SJSA1 (cell line): ENCODE measurements at places on chromosomes 1 and 21. TPM values are rescaled to one million over a fixed set of nuclear protein-coding genes. Genes with fewer than 3 reads are reported as not detected.

The COL16A1 gene
- 365 and 404 TPM in 2 replicates for total RNA-seq

The PATJ gene
- total RNA-seq, result 4.5 and 5.8 TPM in 2 replicates

The CFHR4 gene
- not detected in 2 replicates for total RNA-seq

The MAB21L3 gene
- not detected in 2 replicates for total RNA-seq

The ERI3 gene
- 64.6 and 68.9 TPM in 2 replicates for total RNA-seq

- no peak overlapping the region for H3K4me3 ChIP-seq
- DNase-seq, result no peak
- H3K36me3 ChIP-seq, result no peaks in the 10 kb centered on the region
- H3K27ac ChIP-seq, result no peak overlapping the region
- no peaks in the 10 kb centered on the region for H3K27me3 ChIP-seq
Measured at GRCh38 chr21:15414057-15414456, 315.7 kb upstream of the USP25 start.

- no peak overlapping the region for H3K27ac ChIP-seq
- H3K4me3 ChIP-seq, result no peak overlapping the region
- peaks cover 3% of the 10 kb centered on the region for H3K4me1 ChIP-seq
- no peak for DNase-seq
- no peaks in the 10 kb centered on the region for H3K36me3 ChIP-seq
Measured at GRCh38 chr1:246789454-246790339, 65.5 kb downstream of the SCCPDH start.

DNA sequence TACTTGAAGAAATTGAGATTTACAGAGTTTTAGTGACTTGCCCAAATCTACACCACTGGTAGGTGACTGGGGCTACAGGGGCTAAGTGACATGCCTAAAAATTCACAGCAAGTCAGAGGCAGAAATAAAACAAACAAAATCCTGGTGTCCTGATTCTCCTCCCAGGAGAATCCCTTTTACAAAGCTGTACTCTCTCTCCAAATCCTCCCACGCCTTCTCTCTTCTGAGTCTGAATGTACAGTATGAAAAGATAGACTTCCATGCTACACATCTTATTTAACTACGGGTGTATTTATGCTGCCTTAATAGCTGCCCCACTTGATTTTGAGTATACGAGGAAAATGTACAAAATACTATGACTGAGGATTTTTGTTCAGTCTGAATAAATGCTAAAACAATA, 65.4 kb downstream of the SGIP1 start:
- no peak for DNase-seq
- no peaks in the 10 kb centered on the region for H3K36me3 ChIP-seq
- peaks cover 19% of the 10 kb centered on the region for H3K4me1 ChIP-seq
- H3K27me3 ChIP-seq, result no peaks in the 10 kb centered on the region

DNA sequence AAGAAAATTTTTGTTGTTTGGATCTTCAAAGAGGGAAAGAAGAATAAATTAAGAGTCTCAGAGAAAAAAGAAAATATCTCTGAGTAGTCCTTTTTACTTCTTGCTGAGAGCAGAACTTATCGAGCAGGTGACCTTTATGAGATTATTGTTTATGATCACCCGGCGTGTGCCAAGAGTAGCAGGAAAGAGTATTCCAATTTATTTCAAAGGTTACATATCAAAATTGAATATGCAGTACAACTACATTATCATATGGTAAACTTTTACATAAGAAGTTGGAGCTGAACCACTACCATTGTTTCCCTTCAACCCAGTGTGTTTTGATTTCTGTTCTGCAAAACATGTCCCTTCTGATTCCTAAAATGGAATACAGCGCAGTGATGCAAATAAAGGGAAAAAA, 204.3 kb upstream of the SNX7 start:
- no peak overlapping the region for H3K27ac ChIP-seq
- no peaks in the 10 kb centered on the region for H3K27me3 ChIP-seq
- no peaks in the 10 kb centered on the region for H3K4me1 ChIP-seq
- no peak for DNase-seq
- H3K4me3 ChIP-seq, result no peak overlapping the region
- H3K36me3 ChIP-seq, result no peaks in the 10 kb centered on the region

DNA sequence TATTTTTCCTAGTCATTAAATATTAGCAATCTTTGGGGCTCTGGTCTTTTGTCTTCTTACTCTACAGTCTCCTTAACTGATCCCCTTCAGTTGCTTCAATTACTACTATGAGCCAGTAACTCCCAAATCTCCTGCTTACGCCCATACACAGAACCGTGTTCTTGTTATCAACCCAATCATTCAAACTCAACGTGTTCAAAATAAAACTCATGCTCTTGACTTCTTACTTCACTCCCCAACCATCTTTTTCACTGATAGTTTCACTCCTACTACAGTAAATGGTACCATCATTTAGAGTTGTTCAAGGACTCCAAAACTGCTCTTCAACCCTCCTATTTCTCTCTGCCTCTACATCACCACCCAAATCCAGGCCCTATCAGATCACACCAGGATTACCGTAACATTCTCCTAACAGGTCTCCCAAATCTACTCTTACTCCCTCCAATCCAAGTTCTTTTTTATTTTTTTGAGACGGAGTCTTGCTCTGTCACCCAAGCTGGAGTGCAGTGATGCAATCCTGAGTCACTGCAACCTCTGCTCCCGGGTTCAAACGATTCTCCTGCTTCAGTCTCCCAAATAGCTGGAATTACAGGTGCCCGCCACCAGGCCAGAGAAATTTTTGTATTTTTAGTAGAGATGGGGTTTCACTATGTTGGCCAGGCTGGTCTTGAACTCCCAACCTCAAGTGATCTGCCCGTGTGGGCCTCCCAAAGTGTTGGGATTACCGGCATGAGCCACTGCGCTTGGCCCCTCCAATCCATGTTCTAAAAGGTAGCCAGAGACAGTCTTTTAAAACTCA, 3.0 kb downstream of the YARS1 start:
- H3K36me3 ChIP-seq, result peaks cover 57% of the 10 kb centered on the region
- no peaks in the 10 kb centered on the region for H3K27me3 ChIP-seq
- DNase-seq, result peak; percentile 49
- H3K4me3 ChIP-seq, result no peak overlapping the region
- H3K4me1 ChIP-seq, result peaks cover 32% of the 10 kb centered on the region
- H3K27ac ChIP-seq, result no peak overlapping the region

DNA sequence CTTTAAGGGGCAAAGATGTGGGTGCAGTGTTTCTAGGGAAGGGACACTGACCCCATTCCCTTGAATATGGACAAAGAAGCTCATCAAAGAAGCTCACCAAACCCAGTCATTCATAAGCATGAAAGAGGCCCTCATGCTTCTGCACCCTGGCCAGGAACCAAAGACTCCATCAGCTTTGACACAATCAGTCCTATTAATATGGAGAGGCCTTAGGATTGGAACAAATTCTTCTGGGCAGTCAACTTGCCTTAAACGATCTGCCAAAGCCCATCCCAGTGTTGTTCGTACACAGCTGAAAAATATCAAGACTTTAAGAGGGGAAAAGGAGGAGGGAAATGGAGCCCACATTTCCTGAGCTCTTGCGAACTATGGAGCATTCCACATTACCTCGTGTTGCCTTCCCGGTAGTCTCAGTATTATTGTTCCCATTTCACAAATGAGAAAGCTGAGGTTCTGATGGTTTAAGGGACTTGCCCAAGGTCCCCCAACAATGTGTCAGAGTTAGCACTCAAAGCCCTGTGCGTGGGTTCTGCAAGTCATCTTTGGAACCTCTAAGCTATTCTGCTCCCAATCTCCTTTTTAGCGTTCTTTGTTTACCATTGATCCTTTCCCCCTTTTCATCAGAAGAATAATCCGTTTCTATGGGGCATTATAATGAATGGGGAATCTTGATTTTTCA, 161.9 kb downstream of the ZBTB18 start:
- DNase-seq, result no peak
- H3K4me3 ChIP-seq, result no peak overlapping the region
- no peaks in the 10 kb centered on the region for H3K27me3 ChIP-seq
- peaks cover 32% of the 10 kb centered on the region for H3K4me1 ChIP-seq
- no peaks in the 10 kb centered on the region for H3K36me3 ChIP-seq

DNA sequence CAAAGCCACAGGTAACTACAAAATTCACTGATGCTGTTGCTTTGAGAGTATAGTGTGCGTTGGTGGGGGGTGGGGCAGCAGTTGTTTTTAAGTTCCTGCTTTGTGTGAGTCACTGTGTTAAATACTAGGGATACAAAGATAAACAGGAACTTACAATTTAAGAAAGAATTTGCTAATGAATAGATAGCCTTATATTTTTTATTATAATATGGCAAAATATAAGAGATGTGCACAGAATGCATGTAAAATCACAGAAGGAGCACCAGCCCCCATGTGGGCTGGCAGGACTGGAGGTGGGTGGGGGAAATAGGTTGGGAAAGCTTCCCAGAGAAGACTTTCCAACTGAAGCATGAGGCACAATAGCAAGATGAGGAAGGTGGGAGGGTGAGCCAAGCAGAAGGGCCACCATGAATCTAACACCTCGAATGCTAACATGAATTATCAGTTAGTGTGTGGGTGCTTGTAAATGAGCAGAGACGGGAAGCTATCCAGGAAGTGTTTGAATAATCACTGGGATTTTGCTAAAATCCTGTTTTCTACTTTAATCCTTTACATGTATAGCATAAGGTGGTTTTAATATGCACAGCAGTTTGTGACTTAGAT, 57.0 kb upstream of the RAVER2 start:
- no peak for DNase-seq
- peaks cover 35% of the 10 kb centered on the region for H3K4me1 ChIP-seq
- no peak overlapping the region; the same call in 1 of the 2 replicates for H3K27ac ChIP-seq
- no peaks in the 10 kb centered on the region for H3K27me3 ChIP-seq
- no peaks in the 10 kb centered on the region for H3K36me3 ChIP-seq

- H3K4me3 ChIP-seq, result no peak within 1 kb of the TSS
- peaks cover 34% of the 10 kb centered on the region for H3K36me3 ChIP-seq
- H3K27me3 ChIP-seq, result no peaks in the 10 kb centered on the region
- DNase-seq, result no peak
- no peak within 1 kb of the TSS for H3K27ac ChIP-seq
Measured at GRCh38 chr1:222736972-222737371, at the start of gene FAM177B. FAM177B (plus strand) TSS chr1:222737202; CDS start chr1:222746546, 9,344 bp downstream.

- H3K27ac ChIP-seq, result no peak overlapping the region
- no peaks in the 10 kb centered on the region for H3K27me3 ChIP-seq
- DNase-seq, result no peak
- H3K4me1 ChIP-seq, result peaks cover 3% of the 10 kb centered on the region; the same call in 1 of the 2 replicates
- H3K4me3 ChIP-seq, result no peak overlapping the region
- H3K36me3 ChIP-seq, result peaks cover 12% of the 10 kb centered on the region; the same call in 1 of the 2 replicates
Measured at GRCh38 chr1:23159963-23160877, 8.4 kb downstream of the LUZP1 start.

DNA sequence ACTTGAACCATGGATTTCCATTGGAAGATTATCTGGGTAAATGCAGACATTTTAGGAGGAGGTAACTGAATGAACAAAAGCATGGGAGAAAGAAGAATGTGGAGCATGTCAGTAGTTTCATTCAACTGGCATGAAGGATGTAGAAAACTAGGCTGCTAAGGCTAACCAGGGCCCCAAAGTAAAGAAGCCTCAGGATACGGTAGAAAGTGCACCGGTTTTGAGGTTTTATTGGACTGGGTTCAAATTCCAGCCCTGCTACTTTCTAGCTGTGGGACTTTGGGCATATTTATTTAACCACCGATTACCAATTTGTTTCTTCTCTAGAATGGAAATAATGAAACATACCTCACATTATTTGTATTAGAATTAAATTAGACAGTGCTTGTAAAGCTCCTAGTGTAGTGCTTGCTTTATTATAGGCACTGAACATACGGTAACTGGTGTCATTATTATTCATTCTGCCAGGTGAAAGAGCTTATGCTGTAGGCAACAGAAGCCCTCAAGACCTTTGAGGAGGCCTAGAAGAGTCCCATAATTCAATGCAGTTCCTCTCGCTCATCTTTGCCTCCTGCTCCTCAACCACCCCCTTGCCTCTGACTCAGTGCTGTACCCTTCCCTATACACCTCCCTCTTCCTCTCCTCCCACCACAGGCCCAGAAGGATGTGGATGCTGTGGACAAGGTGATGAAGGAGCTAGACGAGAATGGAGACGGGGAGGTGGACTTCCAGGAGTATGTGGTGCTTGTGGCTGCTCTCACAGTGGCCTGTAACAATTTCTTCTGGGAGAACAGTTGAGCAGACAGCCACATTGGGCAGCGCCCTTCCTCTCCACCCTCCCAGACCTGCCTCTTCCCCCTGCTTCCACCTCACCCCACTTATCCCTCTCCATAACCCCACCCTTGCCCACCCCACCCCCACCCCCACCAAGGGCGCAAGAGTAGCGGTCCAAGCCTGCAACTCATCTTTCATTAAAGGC, 2.5 kb upstream of the CHTOP start:
- no peak for DNase-seq
- no peak overlapping the region for H3K27ac ChIP-seq
- peaks cover 22% of the 10 kb centered on the region for H3K36me3 ChIP-seq
- no peak overlapping the region for H3K4me3 ChIP-seq
- H3K27me3 ChIP-seq, result no peaks in the 10 kb centered on the region
- peaks cover 26% of the 10 kb centered on the region for H3K4me1 ChIP-seq

GRCh38 chr1:34709547-34709946, 45.3 kb upstream of the GJB5 start:
- no peak overlapping the region for H3K27ac ChIP-seq
- H3K4me3 ChIP-seq, result no peak overlapping the region
- no peak for DNase-seq
- no peaks in the 10 kb centered on the region for H3K4me1 ChIP-seq
- no peaks in the 10 kb centered on the region for H3K36me3 ChIP-seq

- peak; percentile 70 for DNase-seq
- peaks cover 25% of the 10 kb centered on the region for H3K4me1 ChIP-seq
- H3K36me3 ChIP-seq, result no peaks in the 10 kb centered on the region
- H3K27ac ChIP-seq, result no peak overlapping the region
- H3K4me3 ChIP-seq, result no peak overlapping the region
Measured at GRCh38 chr1:92909321-92909720, 51.9 kb downstream of the DIPK1A start.

GRCh38 chr1:176696109-176696508, 233.1 kb downstream of the PAPPA2 start:
- no peaks in the 10 kb centered on the region for H3K36me3 ChIP-seq
- no peaks in the 10 kb centered on the region; the same call in 1 of the 2 replicates for H3K27me3 ChIP-seq
- H3K4me3 ChIP-seq, result no peak overlapping the region
- no peaks in the 10 kb centered on the region for H3K4me1 ChIP-seq
- no peak for DNase-seq
- no peak overlapping the region for H3K27ac ChIP-seq

DNA sequence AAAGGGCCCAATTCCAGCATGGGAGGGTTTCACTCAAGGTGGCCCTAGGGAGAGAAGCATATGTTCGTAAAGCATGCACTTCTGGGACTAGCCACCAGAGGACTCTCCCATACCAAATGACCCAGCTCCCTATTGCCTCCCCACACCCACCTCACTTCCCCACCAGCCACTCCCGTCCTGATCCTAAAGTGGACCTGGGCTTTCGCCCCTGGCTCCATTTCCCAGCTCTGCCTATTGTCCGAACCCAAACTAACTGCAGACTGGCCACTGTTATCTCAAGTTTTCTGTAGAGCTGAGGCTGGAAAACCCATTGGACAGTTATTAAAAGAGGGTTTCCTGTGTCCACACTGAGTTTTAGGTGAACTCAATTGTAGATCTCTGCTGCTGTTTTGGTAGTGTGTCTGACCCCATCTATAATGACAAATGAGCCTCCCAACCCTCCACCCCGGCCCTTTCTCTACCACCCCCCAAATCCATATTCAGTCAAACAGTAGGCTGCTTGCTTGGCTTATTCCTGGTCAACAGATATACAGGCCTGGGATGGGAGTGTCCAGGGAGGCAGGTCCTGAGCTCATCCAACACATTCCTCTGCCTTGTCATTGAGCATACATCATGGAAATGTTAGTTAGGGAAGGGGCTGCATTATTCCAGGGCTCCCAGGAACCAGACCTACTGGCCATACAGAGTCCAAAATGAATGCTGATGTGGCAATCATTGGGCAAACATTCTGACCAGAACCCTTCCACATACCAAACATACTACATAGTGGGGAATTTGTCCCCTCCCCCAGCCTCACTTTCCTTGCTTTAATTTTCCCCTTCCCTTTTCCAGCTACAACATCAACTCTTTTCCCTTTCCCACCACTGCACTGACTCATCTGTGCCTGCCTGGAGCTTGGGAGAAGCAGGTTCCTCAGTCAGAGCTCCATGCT, 59.2 kb downstream of the ABCA4 start:
- DNase-seq, result peak; percentile 82
- peak overlapping the region; percentile 27; the same call in 1 of the 2 replicates for H3K27ac ChIP-seq
- H3K4me1 ChIP-seq, result peaks cover 27% of the 10 kb centered on the region
- H3K27me3 ChIP-seq, result no peaks in the 10 kb centered on the region
